Sigmoid colon (tissue), 7 donors: ENCODE measurements at places on chromosomes 7 and 10. TPM values are rescaled to one million over a fixed set of nuclear protein-coding genes. Genes with fewer than 3 reads are reported as not detected.

DNA sequence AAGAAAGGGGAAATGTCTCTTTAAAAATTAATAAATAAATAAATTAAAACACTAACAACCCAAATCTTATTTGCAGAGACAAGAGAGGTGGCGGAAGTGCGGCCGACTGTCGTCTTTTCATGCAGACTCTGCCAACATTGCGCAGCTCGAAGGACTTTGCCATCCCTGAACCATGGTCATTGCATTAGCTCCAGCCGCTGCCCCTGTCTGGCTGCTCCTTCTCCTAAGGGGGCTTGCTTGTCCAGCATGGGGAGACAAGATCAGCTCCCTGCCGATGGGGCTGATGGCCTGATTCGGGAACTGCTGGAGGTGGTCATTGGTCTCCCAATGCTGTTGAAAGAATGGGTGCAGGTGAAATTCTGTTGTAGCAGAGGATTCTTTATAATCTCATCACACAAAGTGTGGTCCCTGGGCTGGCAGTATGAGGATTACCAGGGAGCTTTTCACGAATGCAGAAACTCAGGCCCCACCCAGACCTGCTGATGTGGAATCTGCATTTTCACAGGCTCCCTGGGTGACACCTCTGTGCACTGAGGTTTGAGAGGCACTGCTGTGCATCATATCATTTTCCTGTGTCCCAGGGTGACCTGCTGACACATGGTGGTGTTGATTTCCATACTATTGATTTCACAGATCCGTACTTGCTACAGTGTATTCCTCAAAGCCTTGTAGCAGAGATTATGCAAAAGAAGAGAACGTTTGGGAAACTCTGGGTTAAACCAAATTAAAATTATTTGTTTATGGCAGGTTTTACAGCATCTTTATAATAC is 172.4 kb upstream of the ZMIZ1 start:
- DNase-seq: no peak

GRCh38 chr10:59688921-59689351 is 20.7 kb downstream of the SLC16A9 start:
- DNase-seq: no peak

GRCh38 chr10:124289851-124290795 is 128.6 kb downstream of the OAT start:
- peak; percentile 70 for DNase-seq

DNA sequence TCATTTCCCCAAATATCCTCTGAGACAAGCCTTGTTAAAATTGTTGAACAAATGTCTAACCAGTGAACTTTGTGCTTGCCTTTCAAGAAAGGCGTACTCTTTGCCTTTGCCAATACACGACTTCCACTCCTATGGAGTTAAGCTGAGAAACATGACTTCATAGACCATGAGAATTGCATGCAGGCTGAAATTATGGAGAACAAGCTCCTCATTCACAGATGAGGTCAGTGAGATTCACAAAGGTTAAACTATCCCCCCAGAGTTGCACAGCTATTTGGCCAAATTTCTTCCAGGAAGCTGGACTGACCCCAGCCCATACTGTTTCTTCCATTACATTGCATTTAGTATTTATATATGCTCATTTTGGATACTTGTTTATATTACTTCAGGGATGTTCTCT is 221.4 kb upstream of the SEMA3C start:
- DNase-seq: no peak

DNA sequence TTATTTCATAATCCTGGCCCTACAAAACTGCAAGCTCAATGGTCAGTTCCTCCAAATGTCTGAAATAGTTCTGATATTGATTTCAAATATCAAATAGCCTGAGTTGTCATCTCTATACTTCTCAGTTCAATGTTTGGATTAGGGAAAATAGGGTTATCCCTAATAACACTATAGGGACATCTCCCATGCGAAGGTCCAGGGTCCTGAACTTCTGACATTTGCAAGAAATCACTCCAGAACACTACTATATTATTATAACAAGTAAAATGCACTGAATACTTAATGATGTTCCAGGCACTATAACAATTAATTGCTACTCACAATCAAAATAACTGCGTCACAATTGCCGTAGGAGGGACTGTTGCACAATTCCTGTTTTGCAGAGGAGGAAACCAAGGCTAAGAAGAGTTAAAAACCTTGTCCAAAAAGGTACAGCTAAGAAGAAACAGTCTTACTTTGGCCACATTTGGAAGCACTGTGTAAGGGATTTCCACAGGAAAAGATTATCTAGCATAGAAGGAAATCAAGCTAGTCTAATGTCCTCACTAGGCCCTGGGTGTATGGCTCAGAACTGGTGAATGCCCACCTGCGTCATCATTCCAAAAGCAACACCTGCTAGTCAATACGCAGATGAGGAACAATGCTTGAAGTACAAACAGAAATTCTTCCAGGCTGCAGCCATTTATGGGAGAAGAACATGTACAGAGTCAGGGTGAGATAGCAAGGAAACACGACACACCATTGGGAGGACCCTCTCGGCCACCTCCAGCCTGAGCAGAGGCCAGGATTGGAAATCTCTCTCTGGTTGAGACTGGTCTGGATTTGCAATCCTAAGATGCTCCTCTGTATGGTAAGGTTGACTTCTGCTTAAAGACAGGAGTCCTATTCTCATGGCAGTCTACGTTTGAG is 48.3 kb downstream of the ABLIM1 start:
- no peak for DNase-seq

DNA sequence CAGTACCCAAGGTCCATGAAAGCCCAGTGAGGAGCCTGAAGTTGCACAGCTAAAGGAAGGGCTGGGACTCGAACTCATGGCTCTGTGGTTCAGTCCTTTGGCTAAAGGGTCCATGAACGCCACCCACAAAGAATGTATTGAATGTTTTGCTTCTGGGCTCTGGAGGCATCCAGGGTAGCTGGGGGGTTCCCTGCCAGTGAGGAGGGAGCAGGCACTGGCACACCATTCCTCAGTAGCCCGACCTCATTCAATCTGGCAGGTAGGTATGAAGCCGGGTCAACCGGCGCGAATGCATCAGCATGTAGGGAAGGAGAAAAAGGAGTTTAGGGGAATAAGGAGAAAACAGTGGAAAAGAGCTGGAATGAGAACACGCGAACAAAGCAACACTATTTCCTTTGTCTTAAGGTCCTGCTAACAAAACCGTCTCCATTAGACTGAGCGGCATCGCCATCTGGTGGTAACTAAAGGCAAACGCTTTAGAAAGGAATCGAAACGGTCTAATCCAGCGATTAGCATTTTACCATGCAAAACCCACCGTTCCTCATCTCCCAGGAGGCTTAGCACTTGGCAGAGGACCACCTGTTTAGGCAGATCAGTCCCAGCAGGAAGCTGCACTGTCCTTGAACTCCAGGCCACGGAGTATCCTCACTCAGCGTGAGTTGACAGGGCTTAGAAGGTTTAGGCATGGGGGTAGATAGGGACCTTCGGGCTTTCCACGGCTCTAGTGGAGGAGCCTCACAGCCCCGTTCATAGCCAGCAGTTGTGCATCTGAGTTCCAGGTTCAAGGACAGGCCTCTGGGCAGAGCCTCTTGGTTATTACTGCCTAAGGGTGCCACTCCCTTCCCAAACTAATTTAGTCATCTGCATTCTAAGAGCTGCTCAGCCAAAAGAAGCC is 122.8 kb downstream of the UBE2H start:
- DNase-seq: peak; percentile 86

GPR158 gene
- total RNA-seq: 0.54 TPM

SPAM1 gene
- not detected for total RNA-seq

DCLRE1A gene
- 7.5 TPM for total RNA-seq

SLC13A4 gene
- not detected for total RNA-seq
